ENCODE measurements at places on chromosomes 7 and 10.
A peak's percentile ranks its signal among the peaks of the same experiment; 100 is the strongest.

GRCh38 chr10:6130848-6131470 lies 42.1 kb downstream of the RBM17 start:
- DNase-seq: no peak

DNA sequence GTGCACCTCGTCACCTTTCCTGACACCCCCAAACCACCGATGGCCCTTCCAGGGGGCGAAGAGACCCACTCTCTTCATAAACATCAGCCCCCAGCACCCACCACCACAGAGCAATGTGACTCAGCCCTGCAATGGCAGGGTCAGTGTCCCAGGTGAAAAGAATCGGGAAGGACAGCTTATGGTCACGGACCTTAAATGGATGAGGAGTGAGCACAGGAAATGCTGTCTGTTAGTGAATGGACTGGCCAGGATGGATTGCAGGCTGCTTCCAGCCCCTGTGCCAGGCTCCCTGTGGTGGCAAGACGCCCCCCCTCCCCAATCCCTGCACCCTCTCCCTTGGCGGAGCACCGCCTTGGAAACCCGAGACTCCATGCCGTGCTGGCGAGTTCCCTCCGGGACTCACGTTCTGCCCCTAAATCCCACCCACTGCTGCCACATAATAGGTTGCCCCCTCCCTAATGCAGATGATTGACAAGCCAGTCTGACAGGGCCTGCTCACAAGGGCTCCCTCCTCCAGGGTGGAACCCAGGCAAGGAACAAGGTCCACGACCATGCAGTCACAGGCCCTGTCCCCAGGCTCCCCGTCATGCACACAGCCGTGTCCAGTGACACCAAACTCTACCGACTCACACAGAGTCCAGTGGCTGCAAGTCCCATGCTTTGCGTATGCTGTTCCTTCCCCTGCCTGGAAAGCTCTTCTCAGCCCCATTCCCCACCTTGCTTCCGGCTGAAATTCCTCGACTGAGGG lies 7.3 kb downstream of the ASB13 start:
- no peak for DNase-seq

DNA sequence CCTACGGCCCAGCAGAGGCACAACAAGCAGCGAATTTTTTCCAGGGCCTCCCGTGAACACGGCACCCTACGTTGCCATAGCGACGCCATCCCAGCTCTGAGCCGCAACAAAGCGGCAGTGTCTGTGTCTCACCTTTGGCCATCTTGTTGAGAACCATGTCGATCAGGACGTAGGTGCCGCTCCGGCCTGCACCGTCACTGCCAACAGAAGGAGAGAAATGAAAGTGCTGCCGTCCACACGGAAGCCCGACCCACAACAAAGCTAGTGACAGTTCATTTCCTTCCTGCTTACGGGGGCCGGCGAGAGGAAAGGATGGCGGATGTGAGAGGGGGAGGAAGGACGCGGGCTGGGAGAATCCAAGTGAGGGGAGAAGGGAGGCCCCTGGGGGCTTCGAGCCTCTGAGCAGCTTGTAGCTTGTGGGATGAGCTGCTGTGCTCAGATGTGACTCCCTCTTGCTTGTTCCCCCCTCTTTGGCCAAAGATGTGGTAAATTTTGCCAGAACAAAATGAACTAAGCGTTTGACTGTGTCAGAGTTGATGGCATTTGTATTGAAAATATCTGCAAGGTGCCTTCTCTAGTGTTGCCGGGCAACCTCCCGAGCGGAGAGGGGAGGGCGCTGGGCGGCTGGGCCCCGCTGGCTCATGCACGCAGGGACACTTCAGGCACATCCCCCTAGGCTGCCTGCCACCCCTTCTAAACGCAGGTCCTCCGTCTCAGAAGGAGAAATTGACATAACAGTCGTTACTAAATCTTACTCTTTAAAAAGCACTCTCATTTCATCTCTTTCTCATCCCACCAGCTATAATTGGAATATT lies 232.2 kb downstream of the DNAJB6 start:
- DNase-seq: peak; percentile 67

- DNase-seq: no peak
Observed at GRCh38 chr7:12771378-12771877, 84.0 kb downstream of the ARL4A start.

GRCh38 chr10:63286754-63287264 lies 153.7 kb downstream of the NRBF2 start:
- DNase-seq: no peak

DNA sequence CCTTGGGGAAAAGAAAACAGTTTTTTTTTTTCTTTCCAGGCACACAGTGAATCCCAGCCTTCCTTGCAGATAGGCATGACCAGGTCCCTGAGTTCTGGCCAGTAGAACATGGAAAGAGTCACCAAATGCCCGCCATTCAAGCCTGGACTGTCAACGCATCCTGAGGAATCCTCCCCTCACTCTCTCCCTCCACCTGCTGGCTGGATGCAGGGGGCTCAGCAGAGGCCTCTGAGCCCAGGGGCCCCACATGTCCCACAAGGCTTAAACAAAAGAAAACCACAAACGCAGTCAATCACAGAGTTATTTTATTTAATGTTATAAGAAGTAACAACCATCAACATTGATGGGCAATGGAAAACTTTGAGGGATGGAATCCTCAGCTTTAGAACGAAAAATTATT lies 93.1 kb downstream of the JCAD start:
- no peak for DNase-seq

DNA sequence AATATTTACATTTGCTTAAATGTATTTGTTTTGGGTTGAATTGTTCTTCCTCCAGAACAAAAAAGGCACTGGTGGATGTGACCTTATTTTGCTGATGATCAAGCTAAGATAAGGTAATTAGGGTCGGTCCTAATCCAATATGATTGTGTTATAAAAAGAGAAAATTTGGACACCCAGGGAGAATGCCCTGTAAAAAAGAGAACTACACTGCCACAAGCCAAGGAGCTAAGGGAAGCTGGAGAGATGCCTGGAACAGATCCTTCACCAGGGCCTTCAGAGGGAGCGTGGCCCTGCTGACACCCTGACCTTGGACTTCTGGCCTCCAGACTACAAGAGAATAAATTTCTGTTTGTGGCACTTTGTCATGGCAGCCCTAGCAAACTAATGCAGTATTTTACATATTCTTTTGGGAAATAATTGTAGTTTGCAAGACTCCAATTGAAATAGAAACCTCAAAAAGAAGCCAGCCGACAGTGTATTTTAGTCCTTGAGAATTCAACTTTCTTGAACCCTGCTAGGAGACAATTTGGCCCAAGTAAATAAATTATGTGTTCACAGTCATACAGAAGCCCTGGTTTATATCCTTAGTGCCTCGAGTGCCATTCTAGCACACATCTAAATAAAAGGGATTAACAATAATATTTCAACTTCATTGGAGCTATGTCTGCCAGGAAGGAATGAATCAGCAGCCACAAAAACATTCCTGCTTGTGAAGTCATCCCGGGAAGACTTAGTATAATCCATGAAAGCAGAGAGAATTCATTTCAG lies 164.6 kb downstream of the PKD1L1 start:
- no peak for DNase-seq

- DNase-seq: no peak
Observed at GRCh38 chr10:16944402-16944801, 127.2 kb upstream of the RSU1 start.

- DNase-seq: no peak
Observed at GRCh38 chr7:129843365-129843898, 109.3 kb downstream of the UBE2H start.

DNA sequence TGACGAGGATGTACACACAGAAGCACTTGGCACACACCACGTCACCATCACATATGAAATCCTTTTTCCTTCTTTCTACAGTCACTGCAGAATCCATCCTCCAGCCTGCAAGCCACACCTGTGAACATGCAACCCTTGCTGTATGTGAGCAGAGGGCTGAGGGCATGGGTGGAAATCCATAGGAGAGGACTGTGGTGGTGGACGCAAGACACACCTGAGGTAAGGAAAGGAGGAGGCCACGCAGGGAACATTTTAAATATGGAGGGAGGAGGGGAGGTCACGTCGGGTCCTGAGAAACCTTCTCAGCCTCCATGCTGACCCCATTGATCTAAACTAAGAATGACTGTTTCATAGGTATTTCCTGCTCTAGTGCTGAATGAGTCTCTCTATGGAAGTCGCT lies 28.6 kb downstream of the ADARB2 start:
- no peak for DNase-seq

GRCh38 chr10:104750291-104750690 lies 109.2 kb downstream of the SORCS3 start:
- no peak for DNase-seq

- DNase-seq: no peak
Observed at GRCh38 chr10:131770946-131771633, 129.7 kb upstream of the PPP2R2D start.

DNA sequence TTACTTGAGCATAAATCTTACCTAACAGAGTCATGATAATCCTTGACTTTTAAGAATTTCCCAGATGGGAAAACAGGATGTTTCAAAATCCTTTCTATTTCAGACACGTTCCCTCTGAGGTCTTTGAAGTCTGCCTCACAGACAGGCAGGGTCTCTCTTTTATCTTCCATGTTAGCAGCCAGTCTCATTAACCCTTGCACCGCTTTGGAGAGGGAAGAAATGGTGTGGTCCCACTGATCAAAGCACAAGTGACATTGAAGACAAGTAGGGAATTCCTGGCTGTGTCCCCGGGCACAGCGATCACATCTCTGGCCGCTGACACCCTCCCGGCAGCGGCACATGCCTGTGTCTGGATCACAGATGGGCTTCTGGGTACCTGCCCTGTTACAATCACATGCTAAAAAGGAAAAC lies 52.7 kb upstream of the LAMB1 start:
- no peak for DNase-seq

- no peak for DNase-seq
Observed at GRCh38 chr7:31192986-31193385, 140.9 kb downstream of the ADCYAP1R1 start.

DNA sequence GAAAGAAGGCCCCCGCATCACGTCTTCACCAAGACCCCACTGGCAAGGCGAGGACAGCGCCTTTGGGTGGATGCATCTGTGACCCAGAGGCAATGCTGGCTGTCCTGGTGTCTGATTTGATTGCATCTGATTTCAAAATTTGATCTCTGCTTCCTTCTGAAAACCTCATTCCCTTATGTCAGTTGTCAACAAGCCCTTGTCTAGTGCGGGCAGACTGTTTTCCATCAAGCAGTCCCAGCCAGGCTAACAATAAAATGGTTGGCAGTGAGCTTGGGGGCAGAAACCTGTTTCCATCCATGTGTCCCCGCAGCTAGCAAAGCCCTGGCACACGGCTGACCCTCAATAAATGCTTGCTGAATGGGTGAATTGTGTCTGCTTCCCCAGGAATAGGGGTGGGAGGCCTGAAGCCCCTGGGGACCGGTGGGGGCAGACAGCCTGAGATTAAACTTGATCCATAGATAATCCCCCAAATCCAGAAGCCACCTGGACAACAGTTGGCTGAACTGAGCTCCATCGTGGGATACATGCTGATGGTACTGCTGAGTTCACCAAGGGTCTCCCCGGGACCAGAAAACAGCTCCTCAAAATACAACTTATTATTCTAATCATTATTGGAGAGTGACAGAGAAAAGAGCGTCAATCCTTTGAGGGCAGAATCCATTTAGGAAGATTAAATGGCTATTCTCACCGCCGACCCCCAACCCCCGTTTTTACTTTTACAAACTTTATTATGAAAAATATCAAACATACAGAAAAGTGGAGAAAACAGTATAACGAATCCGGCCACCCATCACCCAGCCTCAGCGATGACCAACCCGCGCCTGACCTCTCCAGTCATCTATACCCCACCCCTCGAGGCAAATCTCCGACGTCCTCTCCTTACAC lies 912 bp upstream of the DUSP5 start:
- DNase-seq: no peak

- no peak for DNase-seq
Observed at GRCh38 chr10:8235253-8236027, 181.0 kb downstream of the GATA3 start.

DNA sequence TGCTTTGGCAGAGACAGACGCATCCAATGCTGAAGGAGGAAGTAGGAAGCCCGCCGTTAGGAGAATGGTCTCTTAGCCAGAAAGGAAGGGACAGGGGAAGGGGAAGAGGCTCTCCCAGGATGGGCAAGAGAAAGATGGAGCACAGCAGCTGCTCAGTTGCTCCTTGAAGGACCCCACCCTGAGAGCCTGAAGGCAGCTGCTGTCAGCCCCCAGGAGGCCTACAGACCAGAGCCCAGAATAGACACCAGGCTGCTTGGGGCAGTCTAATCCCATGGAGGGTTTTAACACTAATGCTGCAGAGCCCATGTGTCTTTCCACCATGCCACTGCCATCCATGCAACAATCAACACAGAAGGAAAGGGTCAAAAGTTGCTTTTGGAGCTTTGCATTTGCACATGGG lies 3.5 kb upstream of the C7orf33 start:
- DNase-seq: no peak

DNA sequence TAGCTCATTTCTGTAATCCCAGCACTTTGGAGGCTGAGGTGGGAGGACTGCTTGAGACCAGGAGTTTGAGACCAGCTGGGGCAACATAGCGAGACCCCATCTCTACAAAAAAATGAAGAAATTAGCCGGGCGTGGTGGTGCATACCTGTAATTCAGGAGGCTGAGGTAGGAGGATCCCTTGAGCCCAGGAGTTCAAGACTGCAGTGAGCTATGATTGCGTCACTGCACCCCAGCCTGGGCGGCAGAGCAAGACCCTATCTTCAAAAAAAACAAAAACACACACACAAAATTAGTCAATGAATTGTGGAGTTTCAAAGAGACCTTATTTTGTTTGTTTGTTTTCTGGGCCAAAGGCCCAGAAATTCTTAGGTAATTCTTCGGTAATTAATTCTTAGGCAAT lies 110.0 kb downstream of the CUX1 start:
- DNase-seq: no peak

- no peak for DNase-seq
Observed at GRCh38 chr10:31635415-31636065, 293.1 kb downstream of the ARHGAP12 start.
